SW 1271 (cell line): ENCODE measurements at places on chromosomes 5 and 9.

DNA sequence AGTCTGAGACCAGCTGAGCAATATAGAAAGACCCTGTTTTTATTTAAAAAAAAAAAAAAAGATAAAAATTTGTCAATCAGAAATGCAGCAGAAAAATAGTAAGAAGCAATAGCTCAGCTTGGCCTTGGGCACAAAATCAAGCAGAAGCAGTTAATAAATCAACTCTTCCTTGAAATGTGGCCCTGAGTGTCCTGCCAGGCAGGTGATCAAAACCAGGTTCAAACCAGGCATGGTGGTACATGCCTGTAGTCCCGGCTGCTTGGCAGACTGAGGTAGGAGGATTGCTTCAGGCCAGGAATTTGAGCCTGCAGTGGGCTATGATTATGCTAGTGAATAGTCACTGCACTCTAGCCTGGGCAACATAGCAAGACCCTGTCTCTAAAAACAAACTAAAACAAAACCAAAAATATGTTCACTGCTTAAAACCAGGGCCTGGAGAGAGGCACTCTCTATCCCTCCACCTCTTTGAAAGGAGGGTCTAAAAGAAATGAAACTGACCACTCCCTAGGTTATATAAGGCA lies 27.9 kb upstream of the KLF9 start:
- no peak for DNase-seq

- no peak for DNase-seq
Observed at GRCh38 chr5:12526113-12526512, 621.9 kb upstream of the CTNND2 start.

GRCh38 chr9:89793124-89793495 lies 188.3 kb downstream of the GADD45G start:
- DNase-seq: no peak

DNA sequence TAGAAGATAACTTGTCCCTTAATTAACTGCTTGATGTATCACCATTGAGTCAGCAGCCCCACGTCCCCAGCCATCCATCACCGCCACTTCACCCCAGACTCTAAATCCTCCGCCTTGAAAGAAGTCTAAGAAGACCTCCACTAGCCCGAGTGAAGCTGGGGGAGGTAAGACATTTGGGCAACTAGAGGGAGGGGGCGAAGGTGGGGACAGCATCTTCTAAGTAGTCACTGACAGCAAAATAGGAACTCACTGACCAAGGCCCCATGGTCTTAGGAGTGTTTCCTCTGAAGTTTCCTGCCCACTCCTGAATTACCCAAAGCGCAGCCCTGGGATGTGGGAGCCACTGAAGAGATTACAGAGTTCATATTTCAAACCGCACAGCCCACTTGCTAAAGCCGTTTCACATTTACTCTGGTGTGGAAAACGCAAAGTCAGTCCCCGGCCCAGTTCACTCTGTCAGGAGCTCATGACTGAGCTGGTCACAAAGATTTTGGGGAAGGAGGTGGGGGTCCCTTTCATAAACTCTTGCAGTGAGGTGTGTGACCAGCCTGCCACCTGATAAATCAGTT lies 107.4 kb downstream of the LHFPL2 start:
- no peak for DNase-seq

- no peak for DNase-seq
Observed at GRCh38 chr5:76816110-76816831, 2.6 kb upstream of the F2RL1 start.

GRCh38 chr5:76144513-76145274 lies 61.5 kb downstream of the SV2C start:
- DNase-seq: no peak

DNA sequence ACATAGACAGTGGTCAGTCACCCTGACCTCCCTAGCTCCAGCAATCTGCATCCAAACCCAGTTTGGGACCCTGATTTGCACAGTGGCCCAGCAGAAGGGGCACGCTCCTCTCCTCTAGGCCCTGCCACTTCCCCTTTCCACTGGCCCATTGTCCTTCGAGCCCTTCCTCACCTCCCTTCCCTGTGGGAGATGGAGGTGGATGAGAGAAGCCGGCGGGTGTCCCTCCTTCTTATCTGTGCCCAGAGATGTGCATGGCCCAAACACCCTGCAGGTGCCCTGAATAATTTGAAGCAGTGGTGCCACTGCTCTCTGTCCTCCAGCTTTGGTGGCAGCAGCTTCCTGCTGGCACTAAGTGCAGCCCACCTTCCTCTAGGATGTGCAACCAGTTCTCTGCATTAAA lies 140.0 kb downstream of the BARX1 start:
- DNase-seq: no peak

DNA sequence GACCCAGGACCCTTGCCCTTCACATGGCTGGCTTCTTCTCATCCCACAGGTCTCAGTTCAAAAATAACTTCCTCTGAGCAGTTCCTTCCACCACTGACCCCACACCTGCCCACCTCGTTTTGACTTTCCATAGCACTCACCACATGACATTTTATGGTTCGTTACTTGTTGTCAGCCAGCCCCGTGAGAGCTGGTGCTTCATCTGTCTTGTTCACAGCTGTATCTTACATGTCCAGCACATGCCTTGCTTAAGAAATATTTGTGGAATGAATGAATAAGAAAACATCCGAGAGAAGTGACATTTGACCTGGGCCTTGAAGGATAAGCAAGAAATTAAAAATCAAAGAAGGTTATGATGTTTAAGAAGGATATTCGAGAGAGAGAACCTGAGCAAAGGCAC lies 193.9 kb downstream of the RFK start:
- no peak for DNase-seq

GRCh38 chr5:68305223-68305870 lies 89.8 kb downstream of the PIK3R1 start:
- no peak for DNase-seq

- DNase-seq: no peak
Observed at GRCh38 chr5:110397281-110397680, 329.2 kb downstream of the TMEM232 start.

DNA sequence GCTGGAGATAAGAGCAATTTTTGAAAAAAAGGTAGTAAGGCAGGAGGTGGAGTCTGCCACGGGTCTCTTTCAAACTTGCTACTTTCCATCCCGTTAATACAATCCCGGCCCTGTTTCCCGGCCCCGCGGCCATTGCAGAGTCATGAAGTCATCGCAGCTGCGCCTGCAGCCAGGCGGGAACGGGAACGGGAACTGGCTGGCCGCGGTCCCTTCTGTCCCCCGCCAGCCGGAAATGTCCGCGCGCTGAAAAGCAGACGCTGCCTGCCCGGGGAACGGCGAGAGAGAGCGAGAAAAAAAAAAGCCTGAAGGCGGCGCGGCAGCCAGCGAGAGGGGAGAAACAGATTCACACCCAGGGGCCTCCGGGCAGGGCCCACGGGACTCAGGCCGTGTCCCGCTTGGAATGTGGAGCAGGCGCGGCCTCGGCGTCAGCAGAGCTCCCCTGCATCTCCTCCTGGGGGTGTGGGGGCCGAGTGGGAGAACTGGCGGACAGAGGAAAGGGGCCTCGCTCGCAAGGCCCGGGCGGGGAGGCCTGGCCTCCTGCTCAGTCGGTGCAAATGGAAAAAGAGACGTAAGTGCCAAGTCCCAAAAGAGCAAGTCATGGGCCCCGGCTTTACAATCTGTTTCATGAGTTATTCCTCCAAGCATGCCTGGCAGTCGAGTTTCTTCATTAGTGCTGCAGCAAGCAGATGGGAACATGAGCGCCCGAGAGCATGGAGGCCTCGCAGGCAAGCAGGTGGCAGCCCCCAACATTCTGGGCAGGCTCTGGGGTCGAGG lies 201.2 kb upstream of the GAS1 start:
- no peak for DNase-seq

DNA sequence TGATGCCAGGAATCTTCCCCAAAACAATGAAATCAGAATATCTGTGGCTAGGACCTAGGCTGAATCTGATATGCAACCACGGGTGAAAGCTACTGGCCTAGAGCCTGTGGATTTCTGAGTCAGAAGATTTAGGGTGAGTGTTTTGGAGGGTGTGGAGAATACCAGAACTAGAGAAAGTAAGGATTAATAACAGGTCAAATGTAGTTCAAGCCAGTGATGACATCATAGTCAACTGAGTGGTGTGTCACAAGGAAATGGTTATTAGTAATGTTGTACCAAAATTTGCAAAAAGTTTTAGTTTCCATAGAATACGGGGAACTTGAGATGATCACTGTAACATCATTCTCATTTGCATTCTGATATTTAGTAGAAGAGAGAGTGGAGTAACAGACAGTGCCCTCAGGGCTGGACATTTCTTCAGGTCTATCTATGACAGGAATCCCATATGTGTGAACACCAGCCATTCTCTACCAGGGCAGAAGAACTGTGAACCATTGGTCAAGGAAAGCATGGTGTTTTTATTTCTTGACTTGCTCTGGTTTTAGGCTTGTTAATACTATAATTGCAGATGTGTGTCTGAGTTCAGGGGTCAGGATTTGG lies 3.7 kb downstream of the GALNT12 start:
- no peak for DNase-seq

- DNase-seq: no peak
Observed at GRCh38 chr5:23103566-23103965, 250.4 kb upstream of the CDH12 start.

DNA sequence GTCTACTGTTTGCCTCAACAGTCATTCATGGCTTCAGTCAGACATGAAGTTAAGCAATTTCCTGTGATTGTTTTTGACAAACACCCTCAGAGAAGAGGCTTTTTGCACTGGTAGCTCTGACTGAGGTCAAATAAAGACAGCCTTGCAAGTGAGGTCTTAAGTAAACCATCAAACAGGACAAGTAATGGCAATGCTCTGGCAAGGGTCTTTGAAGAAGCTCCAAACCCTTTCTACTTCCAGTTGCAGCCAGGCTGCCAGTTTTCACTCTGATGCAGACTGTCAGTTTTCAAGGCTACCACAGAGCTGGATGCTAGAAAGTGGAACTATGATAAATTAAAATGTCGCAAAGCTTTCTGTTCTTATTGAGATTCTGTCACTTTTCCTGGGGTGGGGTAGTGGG lies 421.5 kb upstream of the PTGER4 start:
- no peak for DNase-seq

DNA sequence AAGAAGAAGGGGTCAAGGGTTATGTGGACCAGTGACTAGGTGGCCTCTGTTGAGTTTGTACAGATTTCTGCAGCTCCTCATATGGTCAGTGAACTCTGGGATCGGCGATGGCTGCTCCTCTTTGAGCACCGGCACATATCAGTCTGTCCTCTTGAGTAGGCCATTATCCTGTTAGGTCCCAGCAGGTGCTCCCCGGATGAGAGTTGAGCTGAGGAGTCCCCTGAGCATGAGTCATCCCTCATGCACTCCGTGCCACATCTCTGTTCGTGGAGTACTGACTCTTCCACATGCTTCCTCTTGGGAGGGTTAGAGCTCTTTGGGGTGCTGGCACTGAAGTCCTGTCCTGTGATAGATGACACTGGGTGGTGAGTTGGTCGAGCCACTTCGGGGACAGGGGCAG lies 143.7 kb downstream of the PTTG1 start:
- DNase-seq: no peak

DNA sequence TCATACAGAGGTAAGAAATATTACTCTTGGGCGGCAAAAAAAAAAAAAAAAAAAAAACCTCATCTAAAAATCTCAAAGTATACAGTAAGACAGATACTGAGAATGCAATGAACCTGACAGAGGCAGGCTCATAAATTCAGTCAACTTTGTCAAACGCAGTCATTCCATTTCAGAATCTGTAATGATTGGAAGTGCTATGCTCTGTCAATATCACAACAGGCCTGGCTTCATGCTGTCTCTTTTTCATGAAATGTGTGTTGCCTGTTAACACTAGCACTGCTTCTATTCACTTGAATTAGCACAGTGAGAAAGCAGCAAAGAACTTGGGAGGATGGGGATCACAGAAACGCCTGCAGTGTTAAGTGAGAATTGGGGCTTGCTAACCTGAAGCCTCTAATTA lies 200.3 kb upstream of the EFNA5 start:
- no peak for DNase-seq

GRCh38 chr5:171681677-171682076 lies 103.9 kb upstream of the SMIM23 start:
- no peak for DNase-seq

DNA sequence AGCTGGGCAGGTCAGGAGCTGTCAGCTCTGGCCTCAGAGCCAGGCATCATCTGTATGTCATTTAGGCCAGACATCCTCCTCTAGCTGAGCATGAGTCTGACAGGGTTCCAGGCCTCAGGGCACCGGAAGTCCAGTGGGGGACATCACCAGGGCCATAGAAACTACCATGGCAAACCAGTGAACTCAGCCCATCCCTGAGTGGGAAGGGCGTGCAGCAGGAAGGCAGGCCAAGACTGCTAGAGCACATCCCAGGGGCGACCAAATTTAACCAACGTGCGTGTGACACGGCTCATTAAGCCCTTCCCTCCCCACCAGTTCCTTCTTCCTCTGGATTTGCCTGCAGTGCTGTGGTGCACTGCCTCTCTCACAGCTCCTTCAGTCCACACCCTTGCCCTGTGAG lies 75.9 kb downstream of the COL27A1 start:
- no peak for DNase-seq

DNA sequence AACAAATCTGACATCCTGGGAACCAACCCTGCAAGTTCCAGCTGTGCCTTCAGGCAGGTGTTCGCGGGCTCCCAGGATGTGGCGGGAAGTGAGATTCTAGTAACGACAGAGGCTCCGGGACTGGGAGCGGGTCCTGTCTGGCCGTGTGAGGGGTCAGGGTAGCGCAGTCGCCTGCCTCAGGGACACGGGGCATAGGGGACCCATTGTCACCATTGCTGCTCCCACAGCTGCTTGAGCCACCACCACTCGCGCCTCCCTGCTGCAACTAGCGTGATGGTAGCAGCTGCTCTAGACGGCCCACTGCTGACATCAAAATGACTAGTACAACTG lies 468.5 kb downstream of the CDH9 start:
- DNase-seq: no peak

- DNase-seq: no peak
Observed at GRCh38 chr5:96285823-96286222, 147.2 kb downstream of the PCSK1 start.

- no peak for DNase-seq
Observed at GRCh38 chr9:20507431-20507830, 114.9 kb downstream of the MLLT3 start.

DNA sequence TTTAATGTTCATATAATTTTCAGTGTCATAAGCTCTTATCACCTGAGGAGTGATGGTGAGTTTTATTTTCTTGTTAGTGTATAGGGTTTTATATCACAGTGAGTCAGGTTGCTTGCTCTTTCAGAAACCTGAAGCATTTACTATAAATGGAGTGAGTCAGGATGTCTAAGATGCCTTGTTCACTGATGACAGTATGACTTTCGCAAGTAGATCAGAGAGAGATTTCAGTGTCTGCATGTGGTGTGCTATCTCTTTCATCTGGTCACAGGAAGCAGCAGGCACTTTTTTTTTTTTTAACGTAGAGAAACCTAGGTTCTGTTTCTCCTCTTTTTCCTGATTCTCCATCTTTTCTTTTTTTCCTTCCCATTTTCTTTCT lies 237.1 kb downstream of the DMRTA1 start:
- no peak for DNase-seq

DNA sequence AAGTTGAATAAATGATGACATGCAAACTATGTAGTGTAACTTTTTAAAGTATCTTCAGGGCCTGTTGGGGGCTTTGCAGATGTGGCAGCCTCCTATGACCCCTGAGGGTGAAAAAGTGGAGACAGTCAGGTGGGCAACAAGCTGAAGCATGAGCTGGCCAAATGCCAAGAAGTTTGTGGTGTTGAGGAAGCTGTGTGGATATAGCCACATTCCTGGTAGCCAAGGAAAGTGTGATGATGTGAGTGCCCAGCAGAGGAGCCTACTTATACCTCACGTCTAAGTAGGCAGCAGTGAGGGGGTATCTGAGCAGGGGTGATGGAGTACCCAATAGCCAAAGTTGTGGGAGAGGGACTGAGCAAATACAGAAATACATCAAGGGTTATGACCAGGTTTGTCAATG lies 621.2 kb upstream of the CDH6 start:
- DNase-seq: no peak
